Non-pigmented ciliary epithelial cell (primary cell): ENCODE measurements at places on chromosomes 6 and 20.

DNA sequence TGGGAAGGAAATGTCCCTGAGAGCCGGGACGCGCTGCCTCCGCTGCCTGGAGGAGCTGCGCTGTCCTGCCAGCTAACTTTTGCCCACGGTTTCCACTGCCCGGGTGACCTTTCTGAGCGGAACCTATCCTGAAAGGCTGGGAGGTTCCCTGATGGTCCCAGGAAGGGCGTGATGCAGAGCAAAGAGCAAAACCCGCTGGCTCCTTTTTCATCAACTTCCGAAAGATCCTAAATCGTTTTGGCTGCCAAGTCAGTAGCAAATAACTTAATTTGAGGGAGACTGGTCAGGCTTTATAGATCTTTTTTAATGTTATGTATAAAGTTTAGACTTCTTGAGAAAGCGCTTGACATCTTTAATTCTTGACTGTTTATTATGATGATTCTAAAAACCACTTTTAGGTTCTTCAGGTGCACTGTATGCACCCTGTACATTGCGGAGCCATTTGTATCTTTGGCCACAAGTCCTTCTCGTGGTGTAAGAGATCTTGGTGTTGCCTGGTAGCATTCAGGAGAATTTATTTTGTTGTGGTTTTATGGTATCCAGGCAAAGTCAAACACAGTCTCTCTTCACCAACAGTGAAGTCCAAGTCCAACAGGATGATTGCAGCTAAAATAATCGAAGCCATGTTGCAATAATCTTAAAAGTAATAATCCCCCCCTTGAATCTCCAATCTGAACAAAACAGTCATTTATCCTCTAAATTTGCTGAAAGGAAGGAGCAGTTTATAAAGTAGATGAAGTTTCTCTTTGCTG lies at the start of gene SYNE1:
SYNE1 (minus strand) TSS at position 67 of the 752 bp plus-strand sequence. CDS start 9,031 bp downstream, outside the sequence.
- no peak for DNase-seq

DNA sequence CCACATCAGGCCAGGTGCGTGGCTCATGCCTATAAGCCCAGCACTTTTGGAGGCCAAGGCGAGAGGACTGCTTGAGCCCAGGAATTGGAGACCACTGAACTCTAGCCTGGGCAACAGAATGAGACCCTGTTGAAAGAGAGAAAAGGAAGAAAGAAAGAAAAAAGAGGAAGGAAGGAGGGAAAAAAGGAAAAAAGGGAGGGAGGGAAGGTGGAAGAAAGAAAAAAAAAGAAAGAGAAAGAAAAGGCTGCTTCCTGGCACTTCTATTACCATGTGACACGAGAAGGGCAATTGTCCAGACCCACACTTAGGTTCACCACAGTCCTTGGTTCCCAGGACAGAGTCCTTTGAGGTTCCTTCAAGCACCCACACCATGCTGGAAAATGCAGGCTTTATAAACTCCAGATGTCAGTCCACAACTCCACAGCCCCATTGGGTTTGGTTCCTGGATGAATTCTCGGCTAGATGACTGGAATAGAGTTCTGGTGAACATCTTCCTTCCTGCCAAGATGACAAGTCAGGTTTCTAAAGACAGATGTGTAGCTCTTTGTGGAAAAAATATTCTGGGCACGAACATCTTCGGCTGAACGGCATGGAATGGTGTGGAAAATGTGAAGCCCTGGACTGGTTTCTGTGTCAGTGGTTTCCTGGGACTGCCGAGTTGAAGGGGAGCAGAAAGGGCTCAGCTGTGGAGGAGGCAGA lies 32.5 kb downstream of the NT5E start:
- no peak for DNase-seq

DNA sequence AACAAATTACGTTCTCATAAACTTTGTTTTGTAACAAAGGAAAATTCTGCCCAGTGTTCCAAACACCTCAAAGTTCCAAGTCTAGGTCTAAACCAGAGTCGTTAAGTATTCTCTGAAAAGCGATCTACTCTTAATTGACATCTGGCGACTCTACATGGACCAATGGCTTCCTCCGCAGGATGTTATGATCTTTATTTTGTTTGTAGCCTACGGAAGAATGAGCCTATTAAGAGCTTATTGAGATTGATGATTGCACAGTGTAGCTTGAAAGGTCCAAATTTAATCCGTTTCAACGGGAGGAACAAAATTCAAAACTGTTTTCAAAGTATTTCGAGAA lies 61.1 kb downstream of the FAM217A start:
- no peak for DNase-seq

GRCh38 chr6:155444120-155444917 lies 11.3 kb downstream of the NOX3 start:
- DNase-seq: no peak

DNA sequence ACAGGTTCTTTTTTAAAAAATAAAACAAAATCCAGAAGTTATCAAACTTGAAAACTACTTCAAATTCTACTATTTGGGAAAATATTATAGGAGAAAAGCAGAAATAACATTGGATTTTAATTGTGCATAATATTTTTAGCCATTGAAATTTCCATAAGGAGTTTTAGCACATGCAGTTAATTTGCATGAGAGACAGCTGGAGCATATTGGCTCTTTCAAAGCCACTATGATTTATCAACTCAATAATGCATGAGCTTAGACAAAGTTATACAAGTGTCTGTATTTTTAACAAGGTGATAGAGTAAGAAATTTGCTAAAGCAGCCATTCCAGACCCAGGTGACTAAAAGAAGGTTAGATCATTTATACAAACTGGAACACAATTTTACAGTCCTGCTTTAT lies 189.0 kb upstream of the TFAP2D start:
- DNase-seq: no peak

DNA sequence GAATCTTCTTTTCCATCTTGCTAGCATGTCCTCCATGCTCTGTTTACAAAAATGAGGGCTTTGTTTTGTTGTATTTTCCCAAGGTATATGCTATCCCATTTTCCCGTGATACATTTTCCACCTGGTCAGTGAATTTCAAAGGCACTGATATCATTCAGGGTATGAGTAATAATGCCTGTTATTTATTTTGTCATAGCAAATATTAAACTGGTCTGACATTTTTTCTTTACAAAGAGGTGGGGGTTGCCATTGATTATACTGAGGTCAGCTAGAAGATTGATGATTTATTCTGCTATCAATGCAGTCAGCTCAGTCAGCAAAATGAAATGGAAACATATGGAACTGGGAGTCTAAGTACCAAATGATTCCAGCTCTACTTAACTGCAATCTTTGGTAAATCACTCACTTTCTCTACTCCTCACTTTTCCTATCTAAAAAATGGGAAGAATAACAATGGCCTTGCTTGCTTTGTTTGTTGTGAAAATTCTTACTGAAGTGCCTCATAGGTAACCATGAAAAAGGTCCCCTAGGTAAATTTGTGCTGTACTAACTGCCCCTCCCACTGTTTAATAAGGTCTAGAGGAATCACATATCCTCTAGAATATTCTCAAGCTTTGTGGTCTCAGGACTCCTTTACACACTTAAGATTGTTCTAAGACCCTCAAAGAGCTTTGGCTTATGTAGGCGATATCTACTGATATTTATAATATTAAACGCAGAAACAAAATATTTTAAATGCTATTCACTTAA lies 64.0 kb downstream of the ARHGAP18 start:
- DNase-seq: no peak

- DNase-seq: no peak
These were observed 859 bp upstream of the BIRC7 start for GRCh38 chr20:63234693-63235398.

- no peak for DNase-seq
These were observed 83.1 kb downstream of the PTCHD4 start for GRCh38 chr6:48027704-48028435.

DNA sequence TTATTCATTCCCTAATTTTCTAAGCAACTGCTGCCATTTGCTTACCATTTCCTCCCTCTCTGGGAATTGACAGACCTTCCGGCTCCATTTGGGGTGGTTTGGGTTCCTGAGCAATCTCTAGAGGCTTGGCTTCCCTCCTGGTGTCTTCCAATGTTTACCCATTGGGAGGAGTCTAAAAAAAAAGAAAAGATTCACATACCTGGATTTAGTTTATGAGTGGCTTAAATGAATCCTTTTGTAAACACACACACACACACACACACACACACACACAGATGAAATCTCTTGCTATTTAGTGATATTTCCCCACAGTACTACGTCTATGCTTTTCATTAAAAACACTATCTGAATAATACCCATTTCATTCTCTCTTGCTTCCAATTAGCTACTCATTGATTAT lies 48.3 kb upstream of the TRAF3IP2 start:
- no peak for DNase-seq

GRCh38 chr6:25972902-25973301 lies 10.3 kb downstream of the TRIM38 start:
- DNase-seq: no peak

DNA sequence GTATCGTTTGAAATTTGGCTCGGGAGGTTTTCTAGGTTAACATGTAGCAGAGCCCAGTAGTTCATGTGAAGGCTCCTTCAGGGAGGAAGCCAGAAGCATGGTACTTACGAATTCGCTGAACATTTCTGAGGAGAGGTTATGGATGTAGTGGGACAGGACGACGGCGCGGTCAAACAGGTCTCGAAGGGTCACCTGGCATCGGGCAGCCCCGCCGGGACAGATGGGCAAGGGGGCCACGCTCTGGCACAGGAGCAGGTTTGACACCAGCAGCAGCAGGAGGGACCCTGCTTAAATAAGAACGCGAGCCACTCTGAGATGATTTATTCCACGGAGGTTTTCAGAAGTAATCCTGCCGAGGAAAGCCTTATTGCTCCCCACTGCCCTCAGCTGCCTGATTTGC lies 2.5 kb downstream of the PRL start:
- no peak for DNase-seq

DNA sequence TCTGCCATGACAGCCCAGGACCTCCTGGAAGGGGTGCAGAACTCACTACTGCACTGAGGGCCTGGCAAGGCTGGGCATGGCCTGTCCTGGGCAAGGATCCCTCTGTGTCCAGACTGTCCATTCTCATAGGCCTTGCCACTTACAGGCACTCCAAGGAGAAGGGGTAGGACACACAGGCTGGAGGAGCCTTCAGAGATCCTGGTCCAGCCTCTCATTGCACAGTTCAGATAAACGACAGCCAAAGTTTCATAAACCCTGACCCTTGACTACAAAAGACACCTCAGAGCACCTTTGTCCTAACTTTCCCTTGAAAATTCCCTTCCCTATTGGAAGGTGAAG lies 19.6 kb downstream of the TGM3 start:
- DNase-seq: no peak

- DNase-seq: no peak
These were observed 67.1 kb upstream of the SLC2A12 start for GRCh38 chr6:134119486-134119885.

DNA sequence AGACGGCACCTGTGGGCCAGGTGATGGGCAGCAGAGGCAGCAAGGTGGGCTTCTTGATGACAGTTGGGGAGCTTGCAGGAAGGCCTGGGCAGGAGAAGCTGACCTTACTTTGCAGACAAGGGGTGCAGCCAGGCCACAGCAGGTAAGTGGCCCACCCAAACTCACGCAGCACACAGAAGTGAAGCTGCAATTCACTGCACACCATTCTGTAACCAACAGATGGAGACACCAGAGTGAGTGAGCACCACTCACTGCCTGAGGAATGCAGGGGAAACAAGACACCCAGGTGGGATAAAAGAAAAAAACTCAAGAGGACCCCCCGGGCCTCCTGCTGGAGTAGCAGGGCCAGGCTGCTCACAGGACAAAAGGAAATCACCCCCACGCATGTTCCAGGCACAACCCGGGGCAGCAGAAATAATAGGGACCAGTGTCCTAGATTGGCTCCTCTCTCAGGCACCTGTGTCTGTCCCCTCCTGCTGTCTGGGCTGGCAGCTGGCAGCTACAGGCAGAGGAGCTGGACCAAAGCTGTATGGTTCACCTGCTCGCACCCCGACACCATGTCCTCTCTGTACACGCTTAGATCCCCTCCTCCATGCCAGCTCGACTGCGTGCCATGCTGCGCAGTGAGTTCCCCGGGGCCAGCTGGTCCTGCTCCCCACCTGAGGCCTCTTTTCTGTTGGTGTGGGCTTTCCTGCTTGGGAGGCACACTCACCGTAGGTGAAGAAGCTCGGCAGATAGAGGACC lies 4.9 kb downstream of the MTCH1 start:
- no peak for DNase-seq

DNA sequence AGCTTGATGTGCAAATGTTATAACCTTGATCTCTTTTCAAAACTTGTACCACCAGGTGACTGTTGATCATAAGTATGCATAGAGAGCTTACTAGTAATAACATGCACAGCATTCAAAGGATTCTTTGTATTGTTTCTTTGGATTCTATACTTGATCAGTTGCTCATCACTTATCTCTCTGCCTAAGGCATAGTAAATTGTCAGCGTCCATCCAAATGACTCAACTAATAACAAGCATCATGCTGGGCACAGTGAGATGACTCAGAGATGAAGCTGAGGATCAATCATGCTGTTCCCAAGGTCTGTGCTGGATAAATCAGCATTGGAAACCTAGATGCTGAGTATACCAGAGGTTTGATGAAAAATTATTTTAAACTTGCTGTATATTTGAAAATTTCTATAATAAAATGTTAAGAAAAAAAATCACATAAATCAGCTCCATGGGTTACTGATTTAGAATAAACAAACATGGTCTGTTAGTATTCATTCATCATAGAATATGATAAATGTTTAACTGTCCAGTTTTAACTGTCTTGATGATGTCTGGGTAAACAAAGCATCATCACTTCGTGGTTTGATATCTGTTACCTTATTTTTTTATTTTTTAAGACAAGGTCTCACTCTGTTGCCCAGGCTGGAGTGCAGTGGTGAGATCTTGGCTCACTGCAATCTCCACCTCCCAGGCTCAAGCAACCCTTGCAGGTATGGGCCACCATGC lies 45.6 kb upstream of the SGK1 start:
- DNase-seq: peak; percentile 60

- no peak for DNase-seq
These were observed 293.5 kb downstream of the CDKAL1 start for GRCh38 chr6:20827798-20828197.

- no peak for DNase-seq
These were observed 728 bp downstream of the PSMA7 start for GRCh38 chr20:62142252-62143080.

- peak; percentile 73 for DNase-seq
These were observed 434.7 kb downstream of the BCKDHB start for GRCh38 chr6:80541181-80541580.

DNA sequence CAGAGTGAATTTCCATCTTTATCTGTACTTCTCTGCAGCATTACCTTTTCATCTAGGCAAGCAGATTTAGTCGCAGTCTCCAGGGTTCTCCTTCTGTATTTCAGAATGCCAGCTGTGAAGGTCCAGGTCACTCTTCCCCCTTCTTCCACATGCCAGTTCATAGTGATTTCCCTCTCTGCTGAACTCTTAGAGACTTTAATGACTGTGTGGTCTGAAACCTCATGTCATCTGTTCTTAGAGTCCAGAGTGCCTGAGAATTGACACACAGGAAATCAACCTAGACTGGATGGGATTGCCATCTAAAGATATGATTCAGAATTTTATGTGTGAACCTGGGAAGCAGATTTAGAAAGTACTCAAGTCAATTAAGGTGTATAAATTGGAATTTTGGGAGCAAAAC lies 248.1 kb downstream of the TPBG start:
- DNase-seq: no peak

GRCh38 chr20:6780433-6781190 lies 13.1 kb downstream of the BMP2 start:
- DNase-seq: no peak
